RPMI8226 (cell line): ENCODE measurements at places on chromosomes 16 and 17.

DNA sequence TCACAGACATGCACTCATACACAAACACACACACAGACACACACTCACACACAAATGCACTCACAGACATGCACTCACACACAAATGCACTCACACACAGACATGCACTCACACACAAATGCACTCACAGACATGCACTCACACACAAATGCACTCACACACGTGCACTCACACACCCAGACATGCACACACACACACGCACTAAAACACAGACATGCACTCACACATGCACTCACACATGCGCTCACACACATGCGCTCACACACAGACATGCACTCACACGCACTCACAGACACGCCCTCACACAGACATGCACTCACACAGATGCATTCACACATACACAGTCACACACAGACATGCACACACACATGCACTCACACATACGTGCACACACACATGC, 2.7 kb upstream of the ZNF469 start:
- no peak for DNase-seq

DNA sequence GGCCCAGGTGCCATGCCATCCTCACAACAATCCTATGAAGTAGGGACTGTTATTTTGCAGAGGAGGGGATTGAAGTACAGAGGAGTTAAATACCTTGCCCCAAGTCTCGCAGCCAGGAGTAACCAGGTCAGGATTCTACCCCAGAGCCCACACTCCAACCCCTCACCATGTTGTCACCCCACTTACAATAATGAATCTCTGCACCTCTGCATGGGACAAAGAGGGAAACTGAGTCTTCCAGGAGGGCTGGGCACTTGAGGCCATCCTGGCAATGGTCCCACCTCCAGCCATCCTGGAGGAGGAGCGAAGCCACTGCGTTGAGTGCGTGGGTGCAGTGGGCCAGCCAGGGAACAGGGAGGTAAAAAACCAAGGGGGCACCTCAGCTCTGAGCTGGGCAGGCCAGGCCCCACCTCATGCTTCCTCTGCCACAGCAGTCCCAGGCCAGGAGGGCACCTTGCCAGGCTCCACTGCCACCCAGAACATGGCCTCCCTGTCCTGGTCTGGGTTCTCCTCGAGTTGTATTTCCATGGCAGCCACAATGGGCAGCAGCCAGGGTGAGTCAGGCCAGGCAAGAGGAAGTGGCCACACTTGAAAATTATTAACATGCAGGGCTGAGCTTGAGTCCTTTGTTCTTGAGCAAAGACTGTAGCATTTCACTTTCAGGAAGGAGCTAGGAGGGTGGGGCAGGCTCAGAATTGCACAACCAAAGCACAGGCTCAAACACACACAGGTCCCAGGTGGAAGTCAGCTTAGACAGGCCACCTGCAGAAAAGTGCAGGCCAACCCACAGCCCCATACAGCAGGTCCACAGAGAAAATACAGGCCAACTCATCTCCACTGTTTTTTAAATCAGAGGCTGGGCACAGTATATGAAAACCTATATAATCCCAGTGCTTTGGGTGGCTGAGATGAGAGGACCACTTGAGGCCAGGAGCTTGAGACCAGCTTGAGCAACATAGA, 52.1 kb downstream of the CUEDC1 start:
- DNase-seq = peak; percentile 85

DNA sequence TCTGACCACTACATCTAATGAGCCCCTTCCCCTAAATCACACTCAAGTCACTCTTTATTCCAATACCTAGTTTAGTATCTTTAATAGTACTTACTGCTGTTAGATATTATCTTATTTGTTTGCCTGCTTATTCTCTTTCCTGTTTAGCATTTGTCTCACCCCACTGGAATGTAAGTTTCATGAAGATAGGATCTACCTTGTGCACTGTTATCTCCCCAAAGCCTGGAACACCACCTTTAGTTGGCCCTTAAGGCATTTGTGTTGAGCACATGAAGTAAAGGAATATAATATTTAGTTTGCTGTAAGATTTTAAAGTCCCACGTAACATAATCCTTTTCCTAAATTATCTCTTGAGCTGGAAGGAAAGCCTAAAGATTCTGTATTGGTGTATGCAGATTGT, 50.2 kb downstream of the VPS35L start:
- no peak for DNase-seq

DNA sequence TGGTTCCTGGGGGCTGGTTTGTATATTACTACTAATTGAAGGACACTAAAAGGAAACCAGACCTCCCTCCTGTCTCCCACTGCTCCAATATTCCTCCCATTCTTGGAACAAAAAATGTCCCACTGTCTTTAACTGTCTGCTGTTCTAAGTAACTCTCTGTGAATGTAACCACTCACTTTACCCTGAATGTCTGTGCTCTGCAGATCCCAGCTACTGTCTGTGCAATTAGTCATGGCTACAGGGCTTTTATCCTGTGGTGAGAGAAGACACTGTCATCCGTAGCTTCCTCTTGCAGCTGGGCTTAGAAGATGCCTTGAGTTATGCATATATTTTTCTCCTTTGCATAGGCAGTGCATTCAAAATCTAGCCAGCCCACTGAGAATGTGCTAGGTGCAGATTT, 853.8 kb downstream of the CDH8 start:
- no peak for DNase-seq

DNA sequence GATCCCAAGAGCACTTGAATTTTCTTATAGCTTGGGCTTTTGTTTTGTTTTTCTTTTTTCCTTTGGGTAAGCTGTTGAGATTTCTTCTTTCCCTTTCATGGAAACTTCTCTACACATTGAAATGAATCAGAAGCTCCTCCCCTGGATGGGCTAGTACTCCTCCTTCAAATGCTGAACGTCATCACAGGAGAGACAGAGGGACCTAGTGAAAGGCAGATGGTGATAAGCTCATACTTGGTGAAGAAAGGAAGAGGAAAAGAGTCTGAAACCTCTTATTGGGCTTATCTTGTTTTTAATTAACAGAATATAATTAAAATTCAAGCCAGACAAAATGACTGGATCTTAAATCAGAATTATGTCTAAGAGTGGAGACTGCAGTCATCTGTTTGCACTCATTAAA, 147.3 kb downstream of the SNX11 start:
- DNase-seq = no peak

GRCh38 chr16:55502801-55503366, 6.0 kb upstream of the LPCAT2 start:
- no peak for DNase-seq

DNA sequence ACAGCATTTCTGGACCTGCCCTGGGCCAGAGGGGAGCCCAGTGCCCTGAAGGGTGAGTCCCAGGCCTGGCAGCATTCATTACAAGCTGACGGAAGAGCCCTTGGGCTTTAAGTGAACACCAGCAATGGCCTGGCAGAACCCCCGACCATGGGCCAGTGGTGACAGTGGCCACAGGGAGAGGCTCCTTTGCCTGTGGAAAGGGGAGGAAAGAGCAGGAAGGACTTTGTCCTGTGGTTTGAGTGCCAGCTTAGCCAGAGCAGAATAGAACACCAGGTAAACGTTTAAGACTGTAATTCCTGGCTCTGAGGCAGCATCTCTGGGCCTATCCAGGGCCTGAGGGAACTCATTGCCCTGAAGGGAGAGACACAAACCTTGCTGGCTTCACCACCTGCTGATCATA, 34.3 kb upstream of the ATP2C2 start:
- no peak for DNase-seq

GRCh38 chr17:35934760-35935159, 4.2 kb upstream of the RDM1 start:
- no peak for DNase-seq

GRCh38 chr17:49995055-49995738, at the start of gene DLX3:
Gene DLX3, minus strand, starts transcription at chr17:49995224. Its CDS starts 226 bp downstream, at chr17:49994998.
- peak; percentile 79 for DNase-seq

DNA sequence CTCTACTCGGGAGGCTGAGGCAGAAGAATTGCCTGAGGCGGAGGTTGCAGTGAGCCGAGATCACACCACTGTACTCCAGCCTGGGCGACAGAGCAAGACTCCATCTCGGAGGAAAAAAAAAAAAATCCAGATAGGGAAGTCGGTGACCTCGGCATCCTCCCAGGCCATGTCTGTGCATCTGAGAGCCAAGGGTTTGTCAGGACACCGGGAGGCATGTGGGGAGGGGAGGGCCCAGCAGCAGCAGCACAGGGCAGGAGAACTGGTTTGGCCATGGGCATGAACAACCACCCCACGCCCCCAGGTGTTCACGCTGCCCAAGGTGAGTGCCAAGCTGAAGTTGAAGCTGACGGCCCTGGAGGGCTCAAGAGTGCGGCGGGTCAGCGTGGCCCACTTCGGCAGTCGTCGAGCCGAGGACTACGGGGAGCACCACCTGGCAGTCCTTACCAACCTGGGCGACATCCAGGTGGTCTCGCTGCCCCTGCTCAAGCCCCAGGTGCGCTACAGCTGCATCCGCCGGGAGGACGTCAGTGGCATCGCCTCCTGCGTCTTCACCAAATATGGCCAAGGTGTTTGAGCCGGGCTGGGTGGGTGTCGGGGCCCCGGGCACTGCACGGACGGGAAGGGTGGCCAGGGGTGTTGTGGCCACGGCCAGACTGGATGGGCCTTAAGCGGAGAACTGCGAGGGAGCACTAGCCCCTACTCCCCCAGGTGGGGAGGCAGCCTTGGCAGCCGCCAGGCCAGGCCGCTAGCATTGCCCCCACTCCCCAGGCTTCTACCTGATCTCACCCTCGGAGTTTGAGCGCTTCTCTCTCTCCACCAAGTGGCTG, 14.7 kb upstream of the MYO15B start:
- DNase-seq = no peak

DNA sequence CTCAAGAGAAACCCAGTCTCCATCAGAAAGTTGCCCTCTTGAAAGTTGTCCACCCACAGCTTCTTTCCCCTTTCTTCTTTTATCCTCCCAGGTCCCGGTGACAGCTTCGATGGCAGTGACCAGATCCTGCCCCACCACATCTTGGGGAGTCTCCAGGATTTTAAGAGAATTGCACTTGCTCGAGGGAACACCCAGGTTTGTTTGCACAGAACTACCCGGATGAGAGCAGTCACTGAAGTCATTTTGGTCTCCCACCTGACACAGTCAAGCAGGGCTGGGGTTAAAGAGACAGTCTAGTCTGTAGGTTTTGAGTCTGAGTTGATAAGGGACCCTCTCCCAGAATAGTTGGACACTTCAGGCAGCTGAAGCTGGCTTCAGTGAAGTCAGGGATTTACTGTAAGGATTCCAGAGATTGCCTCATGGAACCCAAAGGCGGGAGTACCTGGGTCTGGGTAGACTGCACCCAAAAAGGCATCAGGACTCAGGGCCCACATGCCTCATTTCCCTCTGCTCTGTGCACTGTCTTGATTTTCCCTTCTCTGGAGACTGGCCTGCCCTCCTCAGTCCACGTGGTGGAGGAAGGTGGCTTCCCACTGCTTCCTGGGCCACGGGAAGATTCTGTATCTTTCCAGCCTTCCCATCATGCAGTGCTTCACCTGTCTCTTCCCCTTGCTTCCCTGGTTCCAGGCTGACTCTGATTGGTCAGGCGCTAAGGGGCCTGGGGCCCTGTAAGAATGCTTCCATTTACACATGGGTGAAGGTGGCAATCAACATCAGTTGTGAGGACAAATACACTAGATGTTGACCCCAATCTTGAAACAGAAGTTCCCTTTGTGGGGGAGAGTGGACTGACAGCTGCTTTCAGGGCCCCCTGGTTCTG, 9.5 kb downstream of the MYCBPAP start:
- no peak for DNase-seq

DNA sequence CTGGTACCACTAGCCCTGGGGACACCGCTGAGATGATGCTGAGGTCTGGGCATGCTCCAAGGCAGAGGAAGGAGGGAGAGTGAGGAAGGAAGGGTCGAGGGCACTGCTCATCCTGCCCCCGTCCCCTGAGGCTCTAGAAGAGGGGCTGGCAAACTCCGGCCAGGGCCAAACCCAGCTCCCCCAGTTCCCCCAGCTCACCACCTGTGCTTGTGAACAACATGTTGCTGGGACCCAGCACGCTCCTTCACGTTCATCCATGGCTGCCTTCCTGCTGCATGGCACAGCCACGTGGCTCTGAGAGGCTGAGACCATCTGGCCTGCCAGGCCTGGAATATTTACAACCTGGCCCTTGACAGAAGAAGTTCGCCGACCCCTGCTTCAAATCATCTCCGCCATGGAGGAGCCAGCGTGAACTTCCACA, 81.2 kb downstream of the RBFOX3 start:
- DNase-seq = no peak

GRCh38 chr16:67278773-67279295, 498 bp upstream of the PLEKHG4 start:
- peak; percentile 70 for DNase-seq

- no peak for DNase-seq
These were observed 9.8 kb downstream of the SLC7A6OS start for GRCh38 chr16:68300734-68301459.

GRCh38 chr17:16352667-16353316, 477 bp downstream of the CENPV start:
- no peak for DNase-seq

DNA sequence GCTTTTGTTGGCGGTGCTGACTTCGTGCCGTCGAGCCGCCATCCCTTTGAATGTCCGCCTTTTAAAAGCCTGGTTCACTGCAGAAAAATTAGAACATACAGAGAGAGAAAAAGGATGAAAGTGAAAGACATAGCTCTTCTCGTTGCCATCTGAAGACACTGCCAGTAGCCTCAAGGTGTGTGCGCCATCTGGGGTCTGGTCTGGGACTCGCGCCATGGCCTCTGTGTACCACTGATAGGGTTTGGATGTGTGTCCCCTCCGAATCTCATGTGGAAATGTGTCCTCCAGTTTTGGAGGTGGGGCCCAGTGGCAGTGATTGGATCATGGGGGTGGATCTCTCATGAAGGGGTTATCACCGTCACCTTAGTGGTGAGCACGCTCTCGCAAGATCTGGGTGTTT, 15.5 kb downstream of the GSE1 start:
- DNase-seq = no peak

- DNase-seq = no peak
These were observed 402.0 kb upstream of the TNRC6C start for GRCh38 chr17:77556383-77557061.

DNA sequence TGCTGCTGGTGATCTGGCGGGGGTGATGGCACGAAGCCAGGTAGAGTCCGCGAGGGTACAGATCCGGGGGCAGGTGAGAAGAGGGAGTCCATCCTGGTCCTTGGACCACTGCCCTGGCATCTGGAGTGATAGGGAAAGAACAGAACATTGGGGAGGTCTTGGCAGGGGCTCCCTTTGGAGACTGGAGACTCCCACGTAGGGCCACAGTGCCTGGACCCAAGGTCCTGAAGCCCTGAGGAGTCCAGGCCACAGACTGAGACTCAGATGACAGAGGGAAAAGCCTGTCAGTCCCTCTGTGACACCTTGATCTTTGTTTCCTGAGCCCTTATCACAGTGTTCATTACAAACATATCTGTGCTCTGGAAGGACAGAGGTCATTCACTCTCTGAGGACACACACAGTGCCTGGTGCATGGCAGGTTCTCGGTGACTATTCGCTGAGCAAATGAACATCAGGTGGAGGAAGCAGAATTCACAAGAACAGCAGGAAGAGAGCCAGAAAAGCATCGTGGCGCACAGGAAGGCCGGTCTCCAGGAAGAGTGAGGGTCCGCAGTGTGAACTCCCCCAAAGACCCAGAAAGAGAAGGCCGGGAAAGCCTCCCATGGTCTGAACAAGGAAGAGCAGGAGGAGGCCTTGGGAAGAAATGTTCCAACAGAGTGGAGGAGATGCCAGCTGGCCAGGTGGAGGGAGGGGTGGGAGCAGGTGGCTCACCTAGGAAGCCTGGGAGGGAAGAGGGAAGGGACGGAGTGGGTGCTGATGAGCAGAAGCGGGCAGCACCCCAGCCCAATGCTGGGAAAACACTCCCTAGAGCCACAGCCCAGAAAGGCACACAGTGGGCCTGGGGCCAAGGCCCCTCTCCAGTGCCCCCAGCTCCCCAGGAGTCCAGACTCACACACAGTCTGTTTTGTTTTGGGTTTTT, 20.5 kb downstream of the PEMT start:
- no peak for DNase-seq

- DNase-seq = peak; percentile 87
These were observed 41.2 kb downstream of the C16orf87 start for GRCh38 chr16:46789499-46790414.
